ENCODE measurements at places on chromosomes 3 and 15.

DNA sequence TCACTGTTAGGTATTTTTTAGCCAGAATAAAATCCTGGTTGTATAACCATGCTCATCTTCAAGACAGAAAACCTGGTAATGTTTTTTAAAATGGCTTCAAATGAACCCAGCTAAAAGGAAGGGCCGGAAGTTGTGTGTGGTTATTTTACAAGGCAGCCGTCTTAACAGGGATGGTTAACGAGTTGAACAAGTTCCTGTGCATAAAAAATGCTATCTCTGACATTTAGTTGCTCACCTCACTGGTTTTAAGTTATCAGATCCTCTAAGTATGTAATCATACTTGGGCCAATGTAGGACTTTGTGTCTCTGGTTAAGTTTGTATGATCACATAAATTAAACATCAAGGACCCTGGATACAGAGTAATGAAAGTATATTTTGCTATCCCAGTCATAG lies 2.1 kb downstream of the ATP11B start:
- no peak for DNase-seq

- peak; percentile 75 for DNase-seq
Measured at GRCh38 chr3:149813367-149814281, 609 bp downstream of the RNF13 start.

GRCh38 chr3:66998904-66999235 lies 763 bp downstream of the KBTBD8 start:
- DNase-seq: no peak

DNA sequence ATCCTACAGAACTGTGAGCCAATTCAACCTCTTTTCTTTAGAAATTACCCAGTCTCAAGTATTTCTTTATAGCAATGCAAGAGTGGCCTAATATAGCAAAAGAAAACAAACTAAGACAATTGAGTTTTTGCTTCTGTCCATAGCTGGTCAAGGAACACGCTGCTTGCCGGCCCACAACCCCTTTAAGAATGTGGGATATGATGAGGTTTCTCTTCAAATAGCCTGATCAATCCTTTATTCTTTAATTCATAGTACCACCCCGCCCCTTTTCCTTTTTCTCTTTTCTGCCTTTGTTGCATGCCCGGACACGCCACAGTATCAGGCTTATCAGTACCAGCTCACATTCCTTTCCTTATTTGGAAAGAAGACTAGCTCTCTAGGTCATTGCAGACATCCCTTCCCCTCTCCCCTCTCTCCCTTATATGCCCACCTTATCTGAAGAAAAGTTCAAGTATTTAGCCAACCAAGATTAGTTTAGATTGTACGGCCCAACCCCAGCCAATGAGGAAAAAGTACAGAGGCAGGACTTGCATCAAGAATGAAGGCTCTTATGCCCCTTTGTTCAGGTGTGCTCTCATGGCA lies 404.5 kb downstream of the OCA2 start:
- DNase-seq: no peak

DNA sequence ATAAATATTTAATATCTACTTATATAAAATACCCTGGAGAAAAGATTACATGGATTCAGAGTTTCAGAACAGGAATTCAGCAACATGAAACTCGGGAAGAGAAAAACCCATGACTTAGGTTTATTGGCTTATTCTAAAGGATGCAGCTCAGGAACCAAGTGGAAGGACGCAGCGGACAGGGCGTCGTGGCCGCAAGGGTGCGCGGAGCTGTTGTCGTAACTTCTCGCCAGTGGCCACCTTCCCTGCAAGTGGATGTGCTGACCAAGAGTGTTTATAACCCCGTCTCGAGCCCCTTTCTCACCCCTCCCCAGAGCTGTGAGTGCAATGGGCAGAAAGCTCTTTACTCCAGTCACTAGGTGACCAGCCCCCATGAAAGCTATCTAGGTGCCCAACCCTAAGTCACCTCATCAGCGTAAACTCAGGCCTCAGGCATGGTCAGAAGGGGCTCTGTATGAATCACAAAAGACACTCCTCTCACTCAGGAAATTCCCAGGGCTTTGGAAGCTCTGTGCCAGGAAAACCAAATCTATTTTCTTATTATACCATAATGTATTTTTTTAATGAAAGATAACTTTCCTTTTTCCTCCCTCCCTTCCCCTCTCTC lies 77.3 kb downstream of the CHRNA7 start:
- DNase-seq: no peak
